ENCODE measurements at places on chromosomes 3 and 15. TPM values are rescaled to one million over a fixed set of nuclear protein-coding genes. Genes with fewer than 3 reads are reported as not detected.

DNA sequence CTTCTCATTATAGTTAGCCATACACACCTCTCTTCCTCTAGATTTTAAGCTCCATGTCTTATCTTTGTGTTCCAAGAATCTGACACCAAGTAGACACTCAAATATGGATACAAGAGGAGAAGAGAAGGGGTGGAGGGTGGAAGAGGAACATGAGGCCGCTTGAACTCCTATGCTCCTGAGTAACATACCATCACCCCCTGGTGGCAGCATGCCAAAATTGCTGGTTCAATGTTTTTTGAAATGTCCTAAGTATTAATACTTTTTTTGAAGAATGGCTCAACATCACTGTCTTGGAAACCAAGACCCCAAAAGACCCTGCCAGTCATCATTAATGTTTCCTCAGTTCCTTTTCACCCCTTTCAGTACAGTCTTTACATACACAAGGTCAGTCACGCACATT lies 71.8 kb upstream of the HACD2 start:
- peaks cover 94% of the 10 kb centered on the region for H3K4me1 ChIP-seq
- no peaks in the 10 kb centered on the region for H3K36me3 ChIP-seq
- no peak overlapping the region for H3K4me3 ChIP-seq
- peak overlapping the region; percentile 86 for H3K27ac ChIP-seq
- no peak for DNase-seq

DNA sequence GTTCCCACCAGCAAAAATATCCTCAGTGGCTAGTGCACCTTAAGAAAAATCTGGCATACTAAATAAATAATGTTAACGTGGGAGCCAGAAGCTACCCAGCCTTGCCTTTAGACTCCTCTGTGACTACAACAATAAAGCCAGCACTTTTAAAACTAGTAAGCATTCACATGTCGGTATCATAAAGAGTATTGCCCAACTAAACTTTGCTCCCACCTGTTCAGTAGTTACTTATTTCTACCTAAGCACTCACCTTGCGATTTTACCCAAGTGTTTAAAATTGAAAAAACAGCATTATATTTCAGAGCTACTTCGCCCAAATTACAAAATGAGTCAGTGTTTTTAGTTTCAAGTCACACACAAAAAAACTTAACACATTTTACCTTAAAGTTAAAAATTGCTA lies 12.8 kb downstream of the ALDH1L1 start:
- no peak for DNase-seq
- no peaks in the 10 kb centered on the region for H3K36me3 ChIP-seq
- no peak overlapping the region for H3K27ac ChIP-seq
- H3K27me3 ChIP-seq, result no peaks in the 10 kb centered on the region

DNA sequence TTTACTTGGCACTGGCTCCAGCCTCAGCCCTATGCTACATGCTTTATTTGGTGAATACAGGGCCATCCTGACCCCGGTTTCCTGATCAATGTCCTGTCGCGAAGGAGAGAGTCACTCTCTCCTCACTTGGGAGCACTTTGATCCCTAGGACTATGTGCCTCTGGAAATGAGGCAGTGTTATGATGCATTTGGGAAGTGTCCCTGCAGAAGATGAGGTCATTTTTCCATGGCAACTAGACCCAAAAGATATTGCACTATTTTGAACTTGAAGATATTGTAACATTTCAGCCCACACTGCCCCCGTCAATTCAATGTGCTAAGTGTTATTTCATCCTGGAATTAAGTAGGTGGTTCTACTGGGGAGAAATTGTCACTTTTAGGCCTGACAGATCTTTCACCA lies 68.0 kb downstream of the LRRK1 start:
- H3K27ac ChIP-seq, result no peak overlapping the region
- no peaks in the 10 kb centered on the region for H3K36me3 ChIP-seq
- no peak overlapping the region for H3K4me3 ChIP-seq
- H3K27me3 ChIP-seq, result no peaks in the 10 kb centered on the region

- H3K27me3 ChIP-seq, result no peaks in the 10 kb centered on the region
- H3K4me3 ChIP-seq, result no peak overlapping the region
- H3K27ac ChIP-seq, result no peak overlapping the region
These were observed 16.3 kb downstream of the TYRO3 start for GRCh38 chr15:41575282-41575681.

DNA sequence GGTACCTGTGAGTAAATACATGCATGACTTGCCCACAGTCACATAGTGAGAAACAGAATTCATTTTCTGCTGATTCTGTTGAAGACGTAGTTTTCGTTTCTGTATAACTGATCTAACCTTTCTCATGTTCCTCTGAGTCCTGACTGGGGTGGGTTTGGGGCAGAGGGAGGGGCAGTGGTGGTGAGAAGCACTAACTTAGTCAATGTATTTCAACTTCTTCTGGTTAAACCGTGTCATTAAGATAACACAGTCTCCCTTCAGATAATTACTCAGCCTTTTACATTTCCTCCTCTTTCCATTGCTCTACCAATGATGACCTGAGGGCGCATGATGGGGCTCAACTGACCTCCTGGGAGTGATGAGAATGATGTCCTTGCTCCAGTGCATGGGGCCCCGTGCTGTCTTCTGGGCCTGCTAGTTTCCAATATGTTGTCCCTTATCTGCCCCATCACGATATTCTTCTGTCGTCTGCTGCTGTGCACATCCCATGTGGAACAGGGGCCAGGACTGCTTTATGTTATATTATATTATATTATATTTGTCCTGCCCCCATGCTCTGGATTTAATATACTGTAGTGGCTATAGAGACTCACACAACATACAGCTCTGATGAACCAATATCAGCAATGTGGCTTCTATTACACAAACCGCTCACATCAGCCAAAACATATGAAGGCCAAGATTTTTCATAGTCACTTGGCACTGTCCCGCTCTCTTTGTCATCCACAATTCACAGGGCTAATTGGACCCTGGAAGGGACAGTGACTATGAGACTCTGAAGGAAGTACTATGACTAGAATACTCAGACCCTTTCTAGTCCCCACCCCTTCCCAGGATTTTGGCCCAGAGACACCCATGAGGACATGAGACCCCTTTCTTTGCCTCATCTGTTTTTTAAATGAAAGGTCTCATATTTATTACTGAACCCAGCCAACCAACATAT lies 407.1 kb upstream of the MCTP2 start:
- no peaks in the 10 kb centered on the region for H3K27me3 ChIP-seq
- H3K27ac ChIP-seq, result no peak overlapping the region
- H3K36me3 ChIP-seq, result no peaks in the 10 kb centered on the region
- DNase-seq, result no peak
- no peak overlapping the region for H3K4me3 ChIP-seq

DNA sequence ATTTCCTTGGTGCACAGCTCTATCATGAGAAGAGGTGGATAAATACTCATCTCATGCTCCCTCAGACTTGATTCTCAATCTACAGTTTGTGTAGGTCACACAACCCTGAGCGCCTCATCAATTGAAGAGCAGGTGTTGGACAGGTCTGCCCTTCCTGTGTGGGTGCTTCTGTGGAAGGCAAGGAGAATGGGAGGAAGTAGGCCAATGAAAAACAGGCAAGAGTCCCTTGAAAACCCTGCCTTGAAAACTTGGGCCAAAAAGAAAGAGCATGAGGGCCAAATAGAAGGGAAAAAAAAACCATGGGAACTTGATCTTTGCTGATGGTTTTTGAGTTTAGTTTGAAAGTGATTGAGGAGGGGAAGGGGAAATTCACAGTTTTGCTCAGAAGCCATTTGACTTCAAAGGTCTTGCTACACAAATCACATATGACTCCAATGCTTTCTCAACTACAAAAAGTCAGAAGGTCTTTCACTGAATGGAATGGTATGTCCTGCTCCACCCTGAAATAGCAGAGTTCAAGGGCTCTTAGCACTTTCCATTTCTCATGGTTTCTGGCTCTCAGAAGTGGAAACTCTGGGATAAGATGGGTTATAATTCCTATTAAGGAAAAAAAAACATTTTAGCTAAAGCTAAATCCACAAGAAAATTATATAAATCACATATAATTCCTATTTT lies 37.2 kb upstream of the TM4SF1 start:
- no peak for DNase-seq
- H3K4me3 ChIP-seq, result no peak overlapping the region
- no peaks in the 10 kb centered on the region for H3K4me1 ChIP-seq
- no peaks in the 10 kb centered on the region for H3K36me3 ChIP-seq
- H3K27ac ChIP-seq, result peak overlapping the region; percentile 15
- H3K27me3 ChIP-seq, result no peaks in the 10 kb centered on the region

GRCh38 chr3:70606018-70606417 lies 293.6 kb upstream of the MDFIC2 start:
- H3K36me3 ChIP-seq, result no peaks in the 10 kb centered on the region
- no peak overlapping the region for H3K4me3 ChIP-seq
- no peak overlapping the region for H3K27ac ChIP-seq
- H3K27me3 ChIP-seq, result no peaks in the 10 kb centered on the region
- DNase-seq, result no peak
- H3K4me1 ChIP-seq, result no peaks in the 10 kb centered on the region

- no peaks in the 10 kb centered on the region for H3K36me3 ChIP-seq
- H3K4me1 ChIP-seq, result peaks cover 27% of the 10 kb centered on the region
- H3K27me3 ChIP-seq, result no peaks in the 10 kb centered on the region
- no peak overlapping the region for H3K27ac ChIP-seq
- no peak overlapping the region for H3K4me3 ChIP-seq
- no peak for DNase-seq
These were observed 32.7 kb downstream of the TRANK1 start for GRCh38 chr3:36911990-36912804.

GRCh38 chr3:16067837-16068471 lies 106.5 kb upstream of the GALNT15 start:
- no peaks in the 10 kb centered on the region for H3K36me3 ChIP-seq
- DNase-seq, result no peak

GRCh38 chr15:82043130-82043673 lies 2.6 kb downstream of the MEX3B start:
- H3K4me3 ChIP-seq, result peak overlapping the region; percentile 90
- H3K27ac ChIP-seq, result peak overlapping the region; percentile 90
- H3K27me3 ChIP-seq, result no peaks in the 10 kb centered on the region

Gene CDC25A
- 8.8 TPM for total RNA-seq

Gene PPP4R2
- 24.3 TPM for total RNA-seq

Gene BFSP2
- total RNA-seq, result not detected

Gene PLSCR4
- total RNA-seq, result 50.3 TPM

Gene ACTRT3
- 1.7 TPM for total RNA-seq

Gene EFCC1
- 3.7 TPM for total RNA-seq

Gene P4HTM
- 43.5 TPM for total RNA-seq

Gene RHOV
- total RNA-seq, result 32.9 TPM

Gene C3orf49
- total RNA-seq, result not detected
